K562 (cell line): ENCODE measurements at places on chromosomes 1 and 21.

GRCh38 chr1:7233237-7233540 lies 447.9 kb downstream of the CAMTA1 start:
- DNase-seq = no peak

- no peak for DNase-seq
Observed at GRCh38 chr1:27609618-27610240, 5.8 kb upstream of the AHDC1 start.

DNA sequence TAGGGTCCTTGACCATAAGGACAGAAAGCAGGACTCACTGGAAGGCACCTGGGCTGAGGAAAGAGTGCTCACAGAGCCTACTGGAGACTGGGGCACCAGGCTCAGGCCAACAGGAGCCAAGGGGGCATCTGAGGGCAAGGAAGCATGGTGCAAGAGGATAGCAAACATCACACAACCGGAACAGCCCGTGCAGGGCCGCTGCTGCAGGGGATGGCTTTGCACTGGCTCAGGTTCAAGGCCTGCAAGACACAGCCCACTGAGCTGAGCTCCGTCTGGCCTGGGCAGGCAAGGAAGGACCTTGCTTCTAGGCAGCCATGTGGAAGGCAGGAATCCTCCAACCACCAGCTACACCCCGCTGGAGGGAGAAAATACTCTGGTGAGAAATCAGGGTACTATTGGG lies 59.8 kb upstream of the KIF26B start:
- DNase-seq = no peak

DNA sequence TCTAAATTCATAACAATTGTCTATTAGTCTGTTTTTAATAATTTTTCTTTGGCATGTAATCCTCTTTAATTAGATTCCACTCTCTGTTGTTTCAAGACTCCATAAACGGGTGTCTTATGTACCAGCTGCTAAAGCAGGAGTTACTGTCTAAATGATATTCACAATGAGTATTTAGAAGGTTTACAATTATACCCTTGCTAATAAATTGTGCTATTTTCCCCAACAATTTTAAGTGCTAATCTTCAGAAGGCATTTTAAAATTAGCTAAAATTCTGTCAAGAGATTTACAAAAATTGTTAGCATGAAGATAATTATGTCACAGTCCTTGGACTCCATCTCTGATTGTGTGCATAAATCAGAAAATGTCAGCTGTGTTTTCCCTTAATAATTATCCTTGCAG lies 83.7 kb downstream of the DPYD start:
- no peak for DNase-seq

DNA sequence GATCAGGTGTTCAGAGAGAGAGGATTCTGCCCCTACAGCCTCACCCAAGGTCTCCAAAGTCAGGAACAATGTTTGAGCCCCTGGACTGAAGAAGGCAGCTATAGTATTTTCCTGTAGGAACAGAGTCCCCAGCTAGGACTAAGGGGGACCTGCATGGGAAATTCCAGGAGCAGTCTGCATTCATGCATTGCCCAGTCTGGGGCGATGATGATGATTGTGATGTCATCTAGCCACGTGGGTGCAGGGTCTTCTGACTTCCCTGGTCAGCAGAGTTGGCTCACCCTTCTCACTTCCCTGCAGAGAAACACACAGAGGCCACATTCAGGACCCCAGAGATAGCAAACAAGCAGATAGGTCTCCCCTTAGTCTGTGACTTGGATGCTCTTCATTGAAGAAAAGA lies 56.5 kb upstream of the ARTN start:
- no peak for DNase-seq

DNA sequence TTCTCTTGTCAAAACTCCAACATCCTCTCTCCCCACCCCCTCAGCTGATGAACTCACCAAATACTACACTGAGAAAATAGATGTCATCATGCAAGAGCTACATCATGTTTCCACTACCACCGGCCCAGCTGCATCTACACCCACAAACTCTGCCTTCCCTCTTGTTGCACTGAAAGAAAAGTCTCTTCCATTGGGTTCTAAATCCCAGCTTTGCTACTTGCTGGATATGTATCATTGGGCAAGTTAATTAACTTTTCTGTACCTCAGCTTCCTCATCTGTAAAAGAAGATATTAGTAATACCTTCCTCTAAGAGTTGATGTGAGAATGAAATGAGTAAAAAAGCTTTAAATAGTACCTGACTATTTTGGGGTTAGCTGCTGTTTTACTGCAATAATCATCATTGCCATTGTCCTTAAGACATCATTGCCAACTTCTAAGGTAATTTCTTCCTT lies 108.6 kb downstream of the OLFML2B start:
- DNase-seq = no peak

- DNase-seq = no peak
Observed at GRCh38 chr21:45029948-45030681, 44.3 kb upstream of the ADARB1 start.
